ENCODE measurements at places on chromosomes 13 and 19.

DNA sequence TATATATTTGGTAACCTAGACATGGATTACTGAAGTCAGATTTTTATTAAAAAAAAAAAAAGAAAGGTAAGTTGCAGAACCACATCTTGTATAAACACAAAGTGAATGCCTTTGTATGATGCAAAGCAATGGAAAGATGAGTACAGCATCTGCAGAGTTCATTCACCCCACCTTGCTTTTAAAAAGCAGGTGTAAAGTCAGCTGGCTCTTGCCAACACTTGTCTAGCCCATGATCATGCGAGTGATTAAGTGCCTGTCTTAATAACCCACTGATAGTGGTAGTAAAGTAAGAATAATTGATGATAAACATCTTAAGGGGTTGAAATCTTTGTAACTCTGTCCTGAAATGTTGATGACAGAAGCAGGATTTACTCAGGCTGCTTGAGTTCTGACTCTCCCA is 710.4 kb downstream of the EFNB2 start:
- DNase-seq = no peak

DNA sequence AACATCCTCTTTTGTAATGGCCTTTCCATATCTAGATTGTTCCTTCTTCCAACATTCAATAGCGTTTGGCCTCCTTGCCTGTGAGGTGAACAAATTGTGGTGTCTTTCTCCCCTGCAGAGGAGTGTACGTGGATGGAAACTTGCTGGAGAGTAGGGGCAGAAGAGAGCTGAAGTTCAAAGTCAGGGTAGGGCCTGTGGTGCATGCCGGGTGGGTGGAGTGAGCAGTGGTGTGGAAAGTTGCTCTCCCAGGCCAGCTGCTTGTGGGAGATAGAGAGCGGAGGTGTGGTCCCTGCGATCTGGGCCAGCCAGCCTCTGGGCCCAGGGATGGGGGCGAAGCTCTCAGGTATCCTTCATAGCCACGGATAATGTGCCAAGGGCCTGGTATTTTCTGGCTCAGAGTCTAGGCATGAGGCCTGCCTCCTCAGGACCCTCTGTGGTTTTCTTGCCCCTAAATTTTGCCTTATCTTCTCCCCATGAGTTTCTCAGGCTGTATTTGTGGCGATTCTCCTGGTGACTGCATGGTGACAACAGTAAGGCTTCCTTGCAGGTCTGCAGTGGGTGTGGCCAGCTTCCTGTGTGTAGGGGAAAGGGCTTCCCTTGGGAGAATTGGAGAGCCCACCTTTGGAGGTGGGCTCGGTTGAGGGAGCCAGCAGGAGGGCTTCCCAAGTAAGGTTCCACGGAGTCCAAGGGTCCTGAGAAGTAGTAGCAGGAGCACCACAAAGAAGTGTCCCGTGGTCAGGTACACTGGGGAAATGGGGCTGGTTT is 6.7 kb downstream of the RGCC start:
- no peak for DNase-seq

DNA sequence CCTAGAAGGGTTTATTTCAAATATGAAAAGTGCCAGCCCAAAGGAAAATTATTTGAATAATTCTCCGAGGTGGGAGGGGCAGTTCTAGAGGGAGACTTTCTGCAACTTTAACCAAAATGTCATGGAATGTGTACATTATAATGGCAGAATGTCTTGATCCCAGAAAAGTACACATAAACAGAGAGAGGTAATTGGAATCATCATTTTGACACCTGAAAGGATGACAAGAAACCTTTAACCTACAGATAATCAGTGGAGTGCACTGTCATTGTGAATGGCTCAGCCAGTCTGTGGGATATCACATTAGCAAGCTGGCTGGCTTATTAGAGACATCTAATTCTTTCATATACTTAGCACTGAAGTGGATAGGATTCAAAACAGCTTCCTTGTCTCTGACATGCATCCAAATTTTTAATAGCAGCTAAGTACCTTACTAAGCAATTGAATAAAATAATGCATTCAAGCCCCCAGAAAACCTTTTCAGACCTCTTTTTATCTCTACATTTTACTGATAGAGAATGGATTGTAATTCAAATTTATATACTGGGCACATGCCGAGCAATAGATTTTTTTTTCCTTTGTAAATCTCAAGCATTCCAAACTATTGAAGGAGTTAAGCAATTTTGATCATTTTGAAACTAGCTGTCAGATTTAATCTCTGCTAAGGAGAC is 468.6 kb downstream of the COG6 start:
- no peak for DNase-seq

- DNase-seq = no peak
Measured at GRCh38 chr13:112806739-112807652, 117.2 kb downstream of the ATP11A start.

DNA sequence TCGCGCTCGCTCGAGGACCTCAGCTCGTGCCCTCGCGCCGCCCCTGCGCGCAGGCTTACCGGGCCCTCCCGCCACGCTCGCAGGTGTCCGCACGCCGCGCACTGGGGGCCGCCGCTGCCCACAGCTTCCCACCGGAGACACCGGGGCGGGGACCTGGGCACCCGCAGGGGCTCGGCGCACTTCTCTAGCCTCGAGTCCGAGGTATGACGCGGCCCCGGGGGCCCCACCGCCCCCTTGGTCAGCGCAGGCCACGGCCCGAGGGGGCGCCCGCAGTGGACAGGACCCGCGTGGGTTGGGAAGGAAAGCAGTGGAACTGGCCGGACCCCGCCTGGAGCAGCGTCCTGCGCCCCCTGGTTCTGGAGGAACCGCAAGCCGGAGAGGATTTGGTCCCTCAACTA is 2.1 kb upstream of the GRWD1 start:
- DNase-seq = no peak

- no peak for DNase-seq
Measured at GRCh38 chr13:24196593-24197197, 36.2 kb downstream of the SPATA13 start.

DNA sequence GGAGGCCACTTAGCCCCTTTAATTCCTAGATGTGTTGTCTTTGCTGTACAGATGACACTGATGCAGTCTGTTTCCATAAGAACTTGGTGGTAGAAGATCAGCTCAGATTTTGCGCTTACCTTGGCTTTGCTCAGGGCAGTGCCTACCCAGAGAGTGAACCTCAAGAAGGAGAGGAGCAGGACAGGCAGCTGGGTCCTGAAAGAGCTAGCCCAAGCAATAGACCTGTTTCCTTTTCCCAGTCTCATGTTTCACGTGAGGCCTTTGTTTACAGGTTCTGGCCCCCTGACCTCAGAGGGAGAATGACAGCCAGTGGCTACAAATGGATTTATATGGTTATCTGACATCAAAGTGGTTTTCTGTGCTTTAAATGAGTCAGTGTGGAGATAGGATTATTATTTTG is 40.1 kb downstream of the METTL21C start:
- DNase-seq = no peak

DNA sequence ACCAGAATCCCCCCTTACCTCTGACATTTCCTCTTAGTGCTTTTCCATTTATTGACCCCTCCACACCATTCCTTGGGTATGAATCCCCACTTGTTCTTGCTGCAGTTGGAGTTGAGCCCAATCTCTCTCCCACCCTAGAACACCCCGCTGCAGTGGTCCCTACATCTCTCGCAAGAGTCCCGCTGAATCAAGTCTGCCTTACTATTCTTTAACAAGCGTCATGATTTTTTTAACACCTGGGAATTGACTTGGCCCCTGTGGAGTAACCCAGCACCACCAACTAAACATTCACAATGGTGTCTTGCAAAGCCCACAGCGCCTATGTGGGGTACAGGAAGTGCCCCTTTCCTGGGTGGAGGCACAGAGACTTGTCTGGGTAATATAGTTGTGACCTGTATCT is 13.2 kb upstream of the ZNF599 start:
- no peak for DNase-seq
